GM12892 (cell line): ENCODE measurements at places on chromosomes 7 and 10.

DNA sequence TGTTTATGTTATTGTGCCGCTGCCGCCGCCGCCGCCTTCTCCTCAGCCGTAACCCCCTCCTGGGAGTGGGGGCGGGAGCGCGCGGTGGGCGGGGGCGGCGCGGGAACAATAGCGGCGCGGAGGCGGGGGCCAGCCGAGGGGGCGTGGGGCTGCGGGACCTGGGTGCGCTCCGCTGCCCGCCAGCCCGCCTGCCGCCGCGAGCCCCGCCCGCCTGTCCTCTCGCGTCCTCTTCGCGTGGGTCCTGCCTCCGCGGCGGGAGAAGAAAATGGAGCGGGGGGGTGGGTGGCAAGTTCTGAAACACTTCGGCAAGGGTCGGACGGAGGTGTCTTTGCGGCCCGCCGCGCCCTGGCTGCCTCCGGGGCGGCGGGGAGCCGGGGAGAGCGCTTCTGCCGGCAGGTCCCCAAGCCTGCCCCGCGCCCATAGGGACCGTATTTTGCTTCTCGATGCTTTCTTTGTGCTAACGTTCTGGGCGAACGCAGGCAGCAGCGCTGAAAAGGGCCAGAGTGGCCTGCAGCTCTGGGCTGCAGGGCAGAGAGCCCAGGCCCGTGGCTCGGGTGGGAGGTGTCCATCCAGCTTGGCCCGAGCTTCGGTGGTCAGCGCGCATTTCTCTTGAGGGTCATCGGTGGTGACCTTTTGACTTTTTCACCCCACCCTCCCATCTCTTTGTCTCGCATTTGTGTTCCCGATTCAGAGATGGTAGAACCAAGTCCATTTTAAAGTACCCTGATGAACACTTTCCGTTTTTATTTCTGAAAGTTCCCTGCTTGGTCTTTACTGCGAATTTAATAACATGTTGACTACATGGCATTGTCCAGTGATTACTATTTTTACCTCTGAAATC lies 613 bp downstream of the MAPK8 start:
- DNase-seq: no peak

- no peak for DNase-seq
Measured at GRCh38 chr7:71229699-71230098, 97.8 kb downstream of the GALNT17 start.

GRCh38 chr7:46468753-46469356 lies 547.8 kb upstream of the IGFBP3 start:
- no peak for DNase-seq

GRCh38 chr7:29793507-29793906 lies 12.8 kb upstream of the WIPF3 start:
- no peak for DNase-seq

- no peak for DNase-seq
Measured at GRCh38 chr10:12975266-12975665, 26.2 kb downstream of the CCDC3 start.

GRCh38 chr7:129067943-129068548 lies 13.1 kb upstream of the TNPO3 start:
- DNase-seq: no peak

DNA sequence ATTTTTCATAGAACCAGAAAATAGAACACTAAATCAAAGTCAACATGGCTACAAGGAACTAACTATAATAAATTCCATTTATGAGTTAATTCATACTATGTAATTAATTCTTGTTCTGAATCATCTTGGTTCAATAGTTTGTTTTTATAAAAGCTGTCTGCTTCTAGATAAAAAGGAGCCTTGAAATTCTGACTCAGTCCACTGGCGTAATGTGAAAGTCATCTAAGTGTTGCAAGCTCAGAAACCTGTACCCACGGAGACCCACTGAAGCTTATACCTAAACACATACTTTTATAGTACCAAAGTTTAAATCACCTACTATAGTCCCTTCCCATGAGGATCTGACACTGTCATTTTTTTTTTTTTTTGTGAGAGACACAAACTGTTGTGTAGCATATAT lies 489.4 kb downstream of the SEMA3D start:
- DNase-seq: no peak

GRCh38 chr10:102113956-102114857 lies 6.0 kb downstream of the LDB1 start:
- no peak for DNase-seq

DNA sequence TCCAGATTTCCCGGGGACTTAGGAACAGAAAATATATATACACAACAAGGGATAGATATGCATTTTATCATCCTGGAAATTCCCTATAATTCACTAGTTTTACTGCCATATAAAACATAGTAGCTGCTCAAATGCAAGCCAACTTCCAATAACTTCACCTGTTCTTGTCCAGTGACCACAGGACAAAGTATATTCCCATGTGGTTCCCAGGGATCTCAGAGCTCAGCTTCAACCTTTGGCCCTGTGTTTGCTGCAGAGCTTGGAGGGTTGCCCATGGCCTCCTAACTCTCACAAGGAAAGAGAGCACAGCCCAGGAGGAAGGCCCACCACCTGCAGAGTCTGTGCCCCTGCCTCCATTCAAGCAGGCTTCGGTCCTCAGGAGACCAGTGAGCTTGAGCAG lies 4.5 kb upstream of the DRGX start:
- DNase-seq: no peak

DNA sequence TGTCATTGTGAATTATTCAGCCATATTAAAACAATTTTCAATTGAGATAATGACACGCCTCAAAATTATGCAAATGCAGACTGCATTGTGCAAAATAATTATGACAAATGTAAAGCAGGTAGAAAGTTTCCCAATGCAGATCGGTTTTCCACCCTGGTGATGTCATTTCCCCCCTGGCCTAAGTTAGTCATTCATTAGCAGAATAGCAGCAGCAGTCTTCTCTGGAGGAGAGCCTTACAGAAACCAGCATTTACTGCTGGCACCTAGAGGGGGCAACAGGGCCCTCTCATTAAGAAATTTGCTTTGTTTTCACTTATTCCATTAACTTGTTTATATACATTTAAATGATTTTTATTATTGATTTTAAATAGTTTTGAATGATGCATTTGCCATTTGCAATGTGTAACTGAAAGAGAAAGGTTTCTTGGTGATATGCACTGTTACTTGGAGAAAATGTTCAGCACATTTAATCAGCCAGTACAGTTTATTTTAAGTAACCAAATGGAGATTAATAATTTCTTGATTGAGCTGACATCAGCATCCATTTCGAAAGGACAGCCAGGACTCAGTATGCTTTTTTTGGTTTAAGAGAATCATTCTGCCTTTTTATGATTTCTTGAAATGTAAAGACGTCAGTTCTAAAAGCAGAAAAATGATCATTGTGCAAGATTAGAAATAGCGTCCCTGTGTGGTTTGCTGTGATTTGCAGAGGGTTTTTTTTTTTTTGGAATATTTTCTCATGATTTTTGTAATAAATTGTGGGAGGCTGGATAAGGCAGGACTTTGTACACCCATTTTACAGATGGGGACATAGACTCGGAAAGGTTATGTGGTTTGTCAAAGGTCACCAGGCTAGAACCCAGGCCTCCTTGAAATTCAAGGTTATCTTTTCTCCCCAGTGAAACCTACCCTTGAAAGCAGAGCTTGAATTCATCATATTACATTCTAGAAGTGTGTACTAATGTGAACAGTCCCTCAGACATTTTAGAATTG lies 3.5 kb downstream of the ARID5B start:
- no peak for DNase-seq

- no peak for DNase-seq
Measured at GRCh38 chr7:34385384-34385783, 272.6 kb upstream of the NPSR1 start.

- DNase-seq: no peak
Measured at GRCh38 chr7:151663382-151664100, 143.8 kb upstream of the RHEB start.

DNA sequence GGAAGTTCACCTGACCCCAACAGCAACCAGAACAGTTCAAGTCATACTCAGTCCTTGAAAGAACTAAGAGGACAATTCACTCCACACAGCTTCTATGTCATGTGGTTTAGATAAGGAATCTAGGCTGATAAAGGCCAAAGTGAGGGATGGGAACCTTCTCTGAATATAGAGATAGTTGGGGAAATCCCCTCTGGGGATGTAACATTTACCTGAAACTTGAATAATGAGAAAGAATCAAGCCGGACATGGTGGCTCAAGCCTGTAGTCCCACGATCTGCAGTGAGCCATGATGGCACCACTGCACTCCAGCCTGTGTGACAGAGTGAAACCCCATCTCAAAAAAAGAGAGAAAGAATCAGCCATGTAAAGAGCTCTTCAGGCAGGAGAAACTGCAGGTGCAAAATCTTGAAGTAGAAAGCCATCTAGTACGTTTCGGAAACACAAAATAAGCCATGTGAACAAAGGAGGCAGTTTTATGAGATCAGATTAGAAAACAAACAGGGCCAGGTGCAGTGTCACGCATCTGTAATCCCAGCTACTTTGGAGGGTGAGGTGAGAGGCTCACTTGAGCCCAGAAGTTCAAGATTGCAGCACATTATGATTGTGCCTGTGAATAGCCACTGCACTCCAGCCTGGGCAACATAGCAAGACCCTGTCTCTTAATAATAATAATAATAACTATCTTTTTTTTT lies 4.5 kb upstream of the DNMBP start:
- no peak for DNase-seq

GRCh38 chr7:37674531-37674930 lies 9.0 kb upstream of the GPR141 start:
- DNase-seq: no peak

- no peak for DNase-seq
Measured at GRCh38 chr10:24518411-24518810, 205.3 kb downstream of the ARHGAP21 start.

DNA sequence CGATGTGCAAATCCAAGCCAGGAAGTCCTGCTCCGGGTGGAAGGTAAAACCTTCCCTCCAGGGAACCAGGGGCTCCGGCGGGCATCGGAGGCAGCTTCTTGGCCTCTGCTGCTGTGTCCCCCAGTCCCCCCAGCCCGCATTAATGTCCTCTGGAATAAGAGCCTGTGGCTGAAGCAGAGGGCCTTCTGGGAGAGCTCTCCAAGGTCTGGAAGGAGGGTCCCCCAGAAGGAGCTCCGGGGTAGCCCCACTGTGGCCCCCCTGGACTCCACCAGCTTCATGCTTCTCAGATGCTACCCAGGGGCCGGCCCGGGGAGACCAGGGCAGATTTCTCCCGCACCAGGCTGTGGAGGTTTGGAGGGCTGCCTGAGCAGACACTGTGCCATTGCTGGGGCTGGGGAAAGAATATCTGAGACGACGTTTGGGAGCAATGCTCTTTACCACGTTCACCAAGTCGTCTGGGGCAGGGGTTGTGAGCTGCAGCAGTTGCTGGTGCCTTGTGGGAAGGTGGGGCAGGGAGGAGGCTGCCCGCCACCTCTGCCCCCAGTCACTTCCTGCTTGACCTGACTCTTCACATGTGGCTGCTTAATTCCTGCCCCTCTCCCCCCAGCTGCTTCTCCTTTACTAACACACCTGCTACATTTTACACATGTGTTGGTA lies 8.3 kb downstream of the ZNF853 start:
- DNase-seq: no peak
